NCI-H2029 treated with DMSO at 0.1 percent for 48 hours (cell line): ENCODE measurements at places on chromosomes 6 and 20.

DNA sequence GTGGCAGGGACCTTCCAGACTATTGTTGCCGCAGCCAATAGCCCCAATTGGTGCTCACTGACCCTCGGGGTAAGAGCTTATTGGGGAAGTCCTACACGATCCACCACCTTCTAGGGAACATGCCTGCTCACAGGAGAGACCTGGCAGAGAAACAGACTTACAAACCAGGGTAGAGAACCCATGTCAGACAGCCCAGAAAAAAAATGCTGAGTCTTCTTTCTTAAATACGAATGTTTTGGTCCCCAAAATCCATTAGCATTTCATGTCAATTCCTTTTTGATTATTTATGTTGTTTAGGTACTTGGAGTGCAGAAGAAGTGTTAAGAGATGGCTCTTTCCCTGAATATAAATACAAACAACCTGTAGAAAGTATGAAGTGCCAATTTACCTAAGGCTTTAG lies 84.9 kb upstream of the PDE10A start:
- no peak for DNase-seq

GRCh38 chr20:11252447-11252846 lies 578.6 kb upstream of the JAG1 start:
- no peak for DNase-seq

- DNase-seq = no peak
Observed at GRCh38 chr6:146315381-146316174, 228.1 kb upstream of the RAB32 start.

DNA sequence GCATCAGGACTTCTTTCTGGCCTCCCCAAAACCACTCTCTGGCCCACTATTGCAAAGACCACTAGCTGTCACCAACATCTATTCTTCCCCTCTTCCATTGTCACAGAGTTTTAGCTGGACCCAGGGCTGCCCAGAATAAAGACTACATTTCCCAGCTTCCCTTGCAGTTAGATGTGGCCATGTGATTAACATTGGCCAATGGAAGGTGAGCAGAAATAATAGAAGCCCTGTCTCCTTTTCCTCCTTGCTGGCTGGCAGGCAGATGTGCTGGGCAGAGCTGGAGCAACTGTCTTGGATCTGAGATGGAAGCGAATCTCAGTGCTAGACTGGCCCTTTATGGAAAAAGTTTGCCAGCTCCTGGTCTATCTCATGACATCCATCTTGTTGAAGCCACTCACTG lies 97.0 kb downstream of the KCNB1 start:
- peak; percentile 35 for DNase-seq

- no peak for DNase-seq
Observed at GRCh38 chr6:21935142-21935541, 341.6 kb downstream of the SOX4 start.
